ENCODE measurements at places on chromosomes 3 and 15. TPM values are rescaled to one million over a fixed set of nuclear protein-coding genes. Genes with fewer than 3 reads are reported as not detected.

The PSTPIP1 gene
- total RNA-seq: 0.25 TPM

The ZIC1 gene
- total RNA-seq: not detected

The ITGA11 gene
- total RNA-seq: 7.8 TPM

The WDR49 gene
- not detected for total RNA-seq

The GHSR gene
- not detected for total RNA-seq

The DISP2 gene
- total RNA-seq: 0.38 TPM

The GPR62 gene
- total RNA-seq: 0.49 TPM

The DAZL gene
- total RNA-seq: not detected

The LAMB2 gene
- 412 TPM for total RNA-seq

The MGLL gene
- total RNA-seq: 102 TPM

The PLSCR2 gene
- total RNA-seq: not detected

The C3orf80 gene
- total RNA-seq: not detected
